ENCODE measurements at places on chromosomes 4 and X.

DNA sequence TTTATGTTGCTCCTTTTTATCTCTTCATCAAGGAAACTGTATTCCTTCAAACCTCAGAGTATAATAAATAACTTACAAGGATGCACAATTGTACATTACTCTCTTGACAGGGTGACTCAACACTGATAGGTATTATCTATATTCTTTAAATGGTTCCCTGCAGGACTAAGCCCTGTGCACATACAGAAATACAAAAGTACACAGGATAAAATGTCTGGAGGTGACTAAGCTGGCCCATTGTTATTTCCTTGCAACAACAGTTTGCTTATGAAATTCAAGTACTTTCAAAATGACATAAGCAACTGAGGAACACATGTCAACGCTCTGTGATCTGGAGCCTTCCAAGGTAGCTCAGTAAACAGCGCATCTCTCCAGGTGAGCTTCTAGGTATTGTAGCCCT is 83.8 kb upstream of the RPL34 start:
- no peak overlapping the region for H3K27ac ChIP-seq
- H3K4me3 ChIP-seq: no peak overlapping the region
- H3K36me3 ChIP-seq: peaks cover 2% of the 10 kb centered on the region
- no peaks in the 10 kb centered on the region for H3K27me3 ChIP-seq

- no peak for DNase-seq
- H3K27ac ChIP-seq: peak overlapping the region; percentile 44
- H3K36me3 ChIP-seq: no peaks in the 10 kb centered on the region
- no peak overlapping the region for H3K4me3 ChIP-seq
- peaks cover 2% of the 10 kb centered on the region for H3K4me1 ChIP-seq
These were observed 7.2 kb downstream of the ARHGAP24 start for GRCh38 chr4:85482010-85482738.

- no peaks in the 10 kb centered on the region for H3K27me3 ChIP-seq
- H3K27ac ChIP-seq: peak overlapping the region; percentile 98
- peaks cover 29% of the 10 kb centered on the region for H3K4me1 ChIP-seq
- H3K36me3 ChIP-seq: peaks cover 31% of the 10 kb centered on the region
These were observed 3.0 kb upstream of the RBPJ start for GRCh38 chr4:26317766-26318165.

DNA sequence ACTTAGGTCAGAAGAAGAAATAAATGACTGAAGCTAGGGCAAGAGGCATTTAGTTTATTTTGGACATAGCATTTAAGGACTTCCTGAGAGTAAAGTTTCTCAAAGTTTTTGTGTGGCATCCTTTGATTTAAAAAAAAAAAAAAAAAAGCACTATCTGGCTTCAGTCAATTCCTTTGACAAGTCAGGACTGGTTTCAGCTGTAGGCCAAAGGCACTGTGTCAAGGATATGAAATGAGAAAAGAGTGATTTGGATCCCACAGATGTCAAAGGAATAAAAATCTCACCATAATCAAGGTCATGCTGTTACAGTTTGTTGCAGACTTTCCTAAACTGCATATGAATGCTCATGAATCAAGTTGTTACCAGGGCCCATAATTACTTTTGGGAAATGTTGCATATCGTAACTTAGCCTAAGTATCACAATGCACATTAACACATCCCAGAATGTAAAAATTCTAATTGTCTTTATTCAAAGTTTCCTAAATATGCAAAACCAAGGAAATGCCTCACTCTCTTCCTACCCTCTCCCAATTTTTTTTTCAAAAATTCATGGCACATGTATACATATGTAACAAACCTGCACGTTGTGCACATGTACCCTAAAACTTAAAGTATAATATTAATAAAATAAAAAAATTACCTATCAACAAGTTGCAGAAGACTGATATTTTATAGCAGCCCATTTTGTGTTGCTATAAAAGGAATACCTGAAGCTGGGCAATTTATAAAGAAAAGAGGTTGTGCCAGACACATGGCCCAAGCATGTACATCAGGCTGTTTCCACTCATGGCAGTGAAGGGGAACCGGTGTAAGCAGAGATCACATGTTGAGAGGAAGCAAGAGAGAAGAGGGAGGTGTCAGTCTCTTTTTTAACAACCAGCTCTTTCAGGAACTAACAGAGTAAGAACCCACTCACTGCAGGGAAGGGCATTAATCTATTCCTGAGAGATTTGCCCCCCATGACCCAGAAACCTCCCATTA is 33.7 kb upstream of the ADAMTS3 start:
- H3K4me3 ChIP-seq: no peak overlapping the region
- DNase-seq: no peak
- no peaks in the 10 kb centered on the region for H3K36me3 ChIP-seq
- no peaks in the 10 kb centered on the region for H3K4me1 ChIP-seq
- no peak overlapping the region for H3K27ac ChIP-seq

DNA sequence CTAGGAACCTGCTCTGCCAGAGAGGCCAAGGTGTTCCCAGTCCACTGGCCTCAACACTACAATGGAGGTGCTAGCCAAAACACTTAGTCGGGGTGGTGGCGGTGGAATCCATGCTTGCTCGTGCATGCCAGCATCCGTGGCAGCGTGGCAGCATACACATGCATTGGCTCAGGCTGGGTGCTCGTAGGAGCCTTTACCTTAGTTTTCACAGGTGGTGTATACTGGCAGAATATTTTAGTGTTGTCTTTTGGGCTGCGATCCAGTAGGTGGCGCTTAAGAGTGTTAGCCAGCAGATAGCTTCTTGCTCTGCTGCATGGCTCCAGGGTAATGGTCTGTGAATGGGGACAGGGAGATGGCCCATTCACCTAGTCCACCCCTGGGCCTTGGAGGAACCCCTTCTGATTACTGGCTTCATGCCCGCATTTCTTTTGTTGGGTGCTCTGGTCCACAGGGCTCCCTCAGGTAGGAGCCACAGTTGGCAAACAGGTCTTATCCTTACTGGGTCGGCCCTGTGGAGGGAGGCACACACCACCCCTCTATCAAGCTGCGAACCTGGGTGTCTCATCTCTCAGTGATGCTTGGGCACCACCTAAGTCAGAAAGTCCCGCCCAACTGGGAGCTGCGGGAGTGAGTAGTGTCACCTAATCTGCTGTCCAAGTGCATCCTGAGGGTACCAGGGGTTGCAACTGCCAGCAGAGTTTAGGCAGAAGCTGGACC is 40.0 kb downstream of the RIPPLY1 start:
- H3K27me3 ChIP-seq: no peaks in the 10 kb centered on the region
- DNase-seq: peak; percentile 4
- H3K36me3 ChIP-seq: no peaks in the 10 kb centered on the region
- H3K4me1 ChIP-seq: no peaks in the 10 kb centered on the region

All from activated naive CD8-positive, alpha-beta T cell treated with anti-CD3 and anti-CD28 coated beads, Interleukin-2, amount 50 U/mL, for 24 hours (primary cell).